Stomach (tissue), 19 donors: ENCODE measurements at places on chromosomes 2 and 18. TPM values are rescaled to one million over a fixed set of nuclear protein-coding genes. Genes with fewer than 3 reads are reported as not detected.

UGT1A4 gene
- total RNA-seq = 7.2 TPM

RIT2 gene
- total RNA-seq = not detected

POTEC gene
- total RNA-seq = not detected

IL37 gene
- not detected for total RNA-seq

RALB gene
- total RNA-seq = 26.3 TPM

GALNT3 gene
- total RNA-seq = 28.6 TPM

ST3GAL5 gene
- total RNA-seq = 13.2 TPM

CAPN13 gene
- 54.3 TPM for total RNA-seq

EMILIN1 gene
- total RNA-seq = 17.5 TPM

GRP gene
- total RNA-seq = 3.2 TPM

- peak; percentile 37 for DNase-seq
Measured at GRCh38 chr2:45968946-45969584, 317.6 kb downstream of the PRKCE start.

- DNase-seq = no peak
Measured at GRCh38 chr2:195392446-195393336, 264.3 kb upstream of the SLC39A10 start.

- DNase-seq = no peak
Measured at GRCh38 chr2:100124761-100125160, 17.6 kb downstream of the AFF3 start.

DNA sequence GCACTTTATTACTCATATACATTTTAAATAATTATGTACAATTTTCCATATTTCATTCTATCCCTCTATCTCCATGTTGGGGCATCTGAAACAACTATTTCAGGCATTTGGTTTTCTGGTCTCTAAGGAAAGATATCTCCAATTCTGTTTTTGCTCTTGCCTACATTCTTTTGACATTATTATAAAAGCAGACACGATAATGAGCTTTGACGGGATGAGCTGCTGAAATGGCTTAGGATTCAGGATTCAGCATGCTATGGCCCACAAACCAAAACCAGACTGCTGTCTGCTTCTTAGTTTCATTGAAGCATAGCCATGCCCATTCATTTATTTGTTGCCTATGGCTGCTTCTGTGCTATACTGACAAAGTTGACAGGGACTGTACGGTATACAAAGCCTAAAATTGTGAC lies 42.7 kb upstream of the GLS start:
- no peak for DNase-seq

- peak; percentile 82 for DNase-seq
Measured at GRCh38 chr2:152189622-152190495, 14.3 kb upstream of the STAM2 start.

GRCh38 chr18:32610176-32610575 lies 139.5 kb upstream of the GAREM1 start:
- no peak for DNase-seq

GRCh38 chr2:123916051-123916450 lies 109.0 kb upstream of the CNTNAP5 start:
- no peak for DNase-seq

DNA sequence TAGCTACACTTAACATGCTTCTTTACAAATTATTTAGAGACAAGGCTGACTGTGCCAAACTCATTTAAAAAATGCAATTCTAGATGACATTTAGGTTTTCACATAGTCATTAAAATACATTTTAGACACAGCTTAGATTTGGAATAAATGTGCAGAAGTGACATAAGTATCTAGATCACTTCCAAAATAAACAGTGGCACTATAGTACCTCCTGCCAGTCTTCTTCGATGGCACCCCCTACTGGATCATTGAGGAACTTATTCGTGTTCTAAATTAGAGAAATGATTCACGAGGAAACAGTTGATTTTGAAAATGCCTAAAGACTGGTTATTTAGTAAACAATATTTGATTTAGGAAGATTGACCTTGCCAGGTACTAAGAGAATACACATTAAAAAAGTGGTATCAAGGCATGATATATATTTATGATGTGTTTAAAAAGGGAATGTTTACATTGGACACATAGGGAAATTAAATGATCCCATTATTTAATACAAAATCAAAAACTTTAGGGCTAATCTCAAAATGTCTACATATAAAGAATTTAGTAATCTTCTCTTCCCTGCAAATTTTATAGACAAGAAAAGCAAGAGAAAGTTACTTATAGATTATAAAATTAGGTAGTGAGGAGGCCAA lies 323.9 kb downstream of the XIRP2 start:
- peak; percentile 34 for DNase-seq

GRCh38 chr2:479490-480176 lies 191.7 kb upstream of the ALKAL2 start:
- peak; percentile 36 for DNase-seq

- DNase-seq = peak; percentile 52
Measured at GRCh38 chr2:232315049-232315922, 63.3 kb upstream of the ALPP start.

- DNase-seq = peak; percentile 88
Measured at GRCh38 chr2:237673130-237674001, 46.0 kb downstream of the LRRFIP1 start.

- DNase-seq = no peak
Measured at GRCh38 chr18:44719519-44720060, 38.9 kb downstream of the SETBP1 start.

GRCh38 chr2:229371086-229371485 lies 100.0 kb upstream of the PID1 start:
- no peak for DNase-seq

DNA sequence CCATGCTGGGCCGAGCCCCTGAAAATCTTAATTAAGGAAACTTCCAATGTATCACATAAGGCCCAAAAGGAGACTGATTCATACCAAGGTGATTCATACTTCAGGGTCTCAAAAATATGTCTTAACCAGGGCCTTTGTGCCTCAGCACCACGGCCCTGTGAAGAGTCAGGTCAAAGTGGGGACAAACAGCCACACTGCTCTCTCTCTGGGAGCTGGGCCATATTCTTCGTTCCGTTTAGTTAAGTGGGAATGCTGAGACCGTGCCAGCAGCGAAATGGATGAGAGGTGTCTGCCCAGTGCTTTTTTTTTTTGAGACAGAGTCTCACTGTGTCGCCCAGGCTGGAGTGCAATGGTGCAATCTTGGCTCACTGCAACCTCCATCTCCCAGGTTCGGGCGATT lies 9.3 kb upstream of the PTMA start:
- DNase-seq = peak; percentile 26

GRCh38 chr2:166464187-166464586 lies 29.9 kb downstream of the SCN7A start:
- no peak for DNase-seq

DNA sequence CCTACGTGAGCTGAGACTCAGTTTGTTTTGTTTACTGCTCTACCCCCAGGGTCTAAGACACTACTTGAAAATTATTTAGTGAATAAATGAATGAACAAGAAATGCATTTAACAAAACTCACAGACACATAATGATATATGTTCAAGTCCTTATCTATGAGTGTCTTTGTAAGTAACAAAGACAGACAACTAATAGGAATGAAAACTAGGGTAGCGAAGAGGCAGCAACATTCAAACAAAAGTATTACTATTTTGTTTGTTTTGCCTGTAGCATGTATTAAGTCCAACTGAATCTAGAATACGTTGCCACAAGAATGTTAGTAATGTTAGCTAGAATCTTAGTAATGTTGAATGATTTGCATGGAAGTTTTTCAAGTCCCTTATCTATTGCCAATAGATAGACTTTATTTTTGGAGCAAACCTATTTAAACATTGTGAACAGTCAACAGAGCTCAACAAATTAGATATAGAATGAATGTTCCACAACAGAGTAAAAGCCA lies 144.8 kb upstream of the VWC2L start:
- no peak for DNase-seq

- no peak for DNase-seq
Measured at GRCh38 chr2:163122257-163122656, 283.7 kb upstream of the KCNH7 start.

- no peak for DNase-seq
Measured at GRCh38 chr2:17313261-17313660, 205.0 kb downstream of the RAD51AP2 start.

DNA sequence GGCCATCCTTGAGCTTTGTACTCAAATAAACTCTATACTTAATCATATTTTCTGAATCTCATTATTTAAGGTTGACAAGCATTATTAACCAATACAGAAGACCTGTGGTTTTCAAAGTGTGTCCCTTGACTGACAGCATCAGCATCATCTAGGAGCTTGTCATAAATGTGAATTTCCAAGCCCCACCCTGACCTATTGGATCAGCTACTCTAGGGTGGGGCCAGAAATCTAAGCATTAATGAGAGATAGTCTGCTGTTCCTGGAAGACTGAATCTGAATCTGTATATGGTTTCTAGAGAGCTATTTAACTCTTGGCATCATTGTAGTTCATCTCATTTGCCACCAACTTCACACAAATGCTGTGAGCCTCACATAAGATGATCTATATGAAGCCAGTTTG lies 86.6 kb downstream of the CD8B2 start:
- no peak for DNase-seq

- DNase-seq = no peak
Measured at GRCh38 chr18:69755856-69756496, 191.7 kb downstream of the CD226 start.
